ENCODE measurements at places on chromosomes 6 and 20.

GRCh38 chr6:35076997-35077712 lies 64.0 kb downstream of the TCP11 start:
- DNase-seq = no peak

GRCh38 chr20:62136283-62137091 lies 6.7 kb downstream of the PSMA7 start:
- no peak for DNase-seq

- no peak for DNase-seq
These were observed 105.0 kb downstream of the PTPRK start for GRCh38 chr6:128415387-128415786.

- no peak for DNase-seq
These were observed 54.6 kb downstream of the NPEPL1 start for GRCh38 chr20:58747211-58747610.

GRCh38 chr6:112851146-112851545 lies 504.0 kb downstream of the RFPL4B start:
- DNase-seq = no peak

GRCh38 chr6:33905071-33905609 lies 101.3 kb upstream of the MLN start:
- DNase-seq = no peak

DNA sequence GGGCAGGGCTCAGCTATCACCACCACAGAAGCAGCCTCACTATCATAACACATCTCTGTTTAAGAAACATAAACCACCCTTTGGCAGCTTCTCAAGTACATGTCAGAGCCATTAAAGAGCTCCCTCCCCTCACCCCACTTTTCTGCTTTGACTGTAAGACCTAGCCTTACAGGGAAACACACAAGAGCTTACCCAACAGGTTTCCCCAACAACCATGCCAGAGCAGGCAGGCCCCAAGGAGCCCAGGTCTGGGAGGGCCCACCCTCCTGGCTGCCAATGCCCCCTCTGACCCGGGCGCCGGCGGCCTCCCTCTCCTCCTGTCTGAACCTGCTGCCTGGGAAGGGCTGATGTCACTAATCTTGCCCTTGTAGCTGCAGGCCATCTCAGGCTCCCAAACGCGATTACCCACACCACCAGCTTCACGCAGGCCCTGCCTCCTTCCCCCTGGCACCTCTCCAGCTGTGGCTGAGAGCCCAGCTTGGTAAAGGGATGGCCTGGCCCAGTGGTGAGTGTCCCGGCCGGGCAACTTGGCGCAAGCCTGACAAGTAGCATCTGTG lies 402.0 kb downstream of the MAFB start:
- no peak for DNase-seq

GRCh38 chr20:32535316-32535952 lies 49.7 kb downstream of the NOL4L start:
- no peak for DNase-seq

GRCh38 chr6:56863366-56863765 lies 91.5 kb upstream of the BEND6 start:
- DNase-seq = no peak

GRCh38 chr6:45436544-45437438 lies 59.1 kb upstream of the SUPT3H start:
- DNase-seq = no peak

GRCh38 chr6:4287811-4288244 lies 152.5 kb upstream of the ECI2 start:
- DNase-seq = no peak

GRCh38 chr6:130150906-130151305 lies 71.8 kb downstream of the SAMD3 start:
- DNase-seq = no peak

DNA sequence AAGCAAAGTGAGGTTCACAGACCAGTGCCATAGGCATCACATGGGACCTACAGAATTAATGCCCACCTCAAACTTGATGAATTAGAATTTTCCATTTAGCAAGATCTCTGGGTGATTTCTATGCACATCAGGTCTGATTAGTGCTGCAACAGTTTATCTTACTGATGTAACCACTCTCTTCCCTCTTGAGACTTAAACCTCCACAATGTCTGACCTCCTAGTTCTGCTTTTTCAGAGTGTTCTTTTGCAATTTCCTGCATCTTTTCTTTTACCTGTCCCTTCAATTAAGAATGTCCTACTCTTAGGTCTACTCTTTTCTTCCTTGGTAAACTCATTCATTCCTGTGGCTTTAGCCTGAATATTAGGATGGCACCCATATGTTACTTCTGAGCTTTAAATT lies 615.3 kb downstream of the TFAP2A start:
- DNase-seq = no peak

DNA sequence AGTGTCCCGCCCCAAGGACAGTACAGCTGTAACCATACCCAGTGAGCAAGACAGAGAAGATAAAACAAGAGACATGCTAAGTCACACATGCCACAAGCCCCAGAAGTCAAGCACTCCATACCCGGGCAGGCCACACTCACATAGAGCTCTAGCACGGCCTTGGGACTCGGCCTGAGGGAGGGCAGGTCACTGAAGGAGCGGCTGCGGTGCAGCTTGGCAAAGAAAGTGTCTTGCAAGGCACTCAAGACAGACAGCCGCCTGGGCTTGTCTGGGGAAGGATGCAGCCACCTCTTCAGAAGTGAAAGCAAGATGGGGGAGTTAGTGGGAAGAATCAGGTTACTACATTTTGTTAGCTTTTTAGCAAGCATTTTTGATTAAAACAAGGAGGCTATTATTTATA lies 48.7 kb upstream of the ARMH2 start:
- DNase-seq = no peak

DNA sequence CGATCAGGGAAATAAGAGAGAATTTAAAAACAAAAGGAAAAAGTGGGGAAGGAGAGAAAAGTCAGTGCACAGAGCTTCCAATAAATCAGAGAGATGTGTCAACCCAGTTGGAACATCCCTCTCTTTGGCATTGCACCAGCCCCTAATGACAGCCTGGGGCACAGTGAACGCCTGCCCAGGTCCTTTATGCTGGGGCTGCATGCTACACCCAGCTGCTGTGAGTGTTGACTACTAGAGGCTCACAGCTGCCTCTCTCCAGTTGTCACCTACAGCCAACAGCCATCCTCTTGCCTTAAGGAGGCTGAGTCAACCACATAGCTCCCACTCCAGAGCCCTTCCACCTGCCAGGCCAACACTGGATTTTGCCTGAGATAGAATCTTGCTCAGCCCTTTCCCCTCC lies 19.0 kb downstream of the OR2H2 start:
- DNase-seq = no peak

GRCh38 chr20:14067603-14068002 lies 72.3 kb downstream of the MACROD2 start:
- DNase-seq = no peak

DNA sequence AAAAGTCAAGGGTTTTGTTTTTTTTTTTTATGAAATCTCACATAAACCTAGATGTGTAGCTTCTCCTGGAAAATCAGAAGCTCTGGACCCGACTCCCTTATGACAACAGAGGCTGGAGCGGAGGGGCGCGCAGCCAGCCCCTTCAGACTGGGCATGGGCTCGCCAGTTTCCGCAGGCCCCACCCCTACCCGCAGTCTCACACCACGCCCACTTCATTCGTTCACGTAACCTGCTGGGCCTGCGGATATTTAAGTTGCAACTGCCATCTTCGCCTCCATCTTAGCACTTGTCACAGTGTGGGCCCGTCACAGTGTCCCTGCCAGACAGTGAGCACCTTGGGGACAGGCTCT lies 111.7 kb upstream of the PTPN1 start:
- DNase-seq = no peak

DNA sequence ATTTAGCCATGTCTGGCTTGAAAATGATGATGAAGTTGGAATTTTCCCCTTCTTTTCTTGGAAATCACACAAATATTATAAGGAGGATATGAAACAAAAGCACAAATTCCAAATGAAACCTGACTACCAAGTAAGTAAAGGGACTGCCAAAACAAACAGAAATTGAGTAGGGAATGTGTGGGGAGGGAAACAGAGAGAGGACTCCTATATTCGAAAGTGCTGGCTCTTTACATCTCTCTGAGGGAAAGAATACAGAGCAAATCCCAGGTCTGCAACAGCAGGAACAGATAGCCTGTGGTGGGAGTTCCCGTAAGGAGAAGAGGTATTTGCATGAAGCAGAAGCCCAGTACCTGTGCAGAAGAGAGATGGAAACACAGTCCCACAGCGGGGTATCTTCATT lies 583.7 kb downstream of the EPM2A start:
- peak; percentile 38 for DNase-seq

- no peak for DNase-seq
These were observed 49.1 kb upstream of the CCN2 start for GRCh38 chr6:132000296-132000695.

DNA sequence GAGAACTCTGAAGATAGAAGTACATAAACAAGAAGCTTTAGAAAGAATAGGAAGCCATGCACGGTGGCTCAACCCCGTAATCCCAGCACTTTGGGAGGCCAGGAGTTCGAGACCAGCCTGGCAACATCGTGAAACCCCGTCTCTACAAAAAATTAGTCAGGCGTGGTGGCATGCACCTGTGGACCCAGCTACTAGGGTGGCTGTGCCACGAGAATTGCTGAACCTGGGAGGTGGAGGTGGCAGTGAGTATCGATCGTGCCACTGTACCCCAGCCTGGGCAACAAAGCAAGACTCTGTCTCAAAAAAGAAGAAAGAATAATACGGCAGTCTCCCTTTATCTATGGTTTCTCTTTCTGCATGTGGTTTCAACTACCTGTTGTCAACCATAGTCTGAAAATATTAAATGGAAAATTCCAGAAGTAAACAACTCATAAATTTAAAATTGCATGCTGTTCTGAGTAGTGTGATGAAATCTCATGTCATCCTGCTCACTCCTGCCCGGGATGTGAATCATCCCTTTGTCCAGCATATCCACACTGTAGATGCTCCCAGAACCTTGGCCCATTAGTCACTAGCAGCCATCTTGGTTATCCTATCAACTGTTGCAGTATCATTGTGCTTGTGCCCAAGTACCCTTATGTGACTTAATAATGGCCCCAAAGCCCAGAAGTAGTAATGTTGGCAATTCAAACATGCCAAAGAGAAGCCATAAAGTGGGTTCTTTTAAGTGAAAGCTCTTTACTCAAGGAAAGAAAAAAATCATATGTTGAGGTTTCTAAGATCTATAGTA lies 22.1 kb downstream of the DEK start:
- DNase-seq = peak; percentile 34

GRCh38 chr6:101453221-101453620 lies 59.7 kb downstream of the GRIK2 start:
- DNase-seq = no peak

- no peak for DNase-seq
These were observed 2.1 kb upstream of the RPS12 start for GRCh38 chr6:132812255-132812732.

Data from astrocyte of the cerebellum (primary cell).